ENCODE measurements at places on chromosomes 12 and 14.

GRCh38 chr12:105499205-105499604 lies 168.7 kb downstream of the C12orf75 start:
- DNase-seq = no peak

GRCh38 chr12:115324949-115325593 lies 641.1 kb upstream of the TBX3 start:
- no peak for DNase-seq

- DNase-seq = peak; percentile 51
Measured at GRCh38 chr14:78448164-78449094, 278.3 kb downstream of the NRXN3 start.

GRCh38 chr12:92504594-92504981 lies 198.2 kb upstream of the PLEKHG7 start:
- no peak for DNase-seq

GRCh38 chr12:5882511-5883190 lies 62.4 kb downstream of the ANO2 start:
- DNase-seq = no peak

DNA sequence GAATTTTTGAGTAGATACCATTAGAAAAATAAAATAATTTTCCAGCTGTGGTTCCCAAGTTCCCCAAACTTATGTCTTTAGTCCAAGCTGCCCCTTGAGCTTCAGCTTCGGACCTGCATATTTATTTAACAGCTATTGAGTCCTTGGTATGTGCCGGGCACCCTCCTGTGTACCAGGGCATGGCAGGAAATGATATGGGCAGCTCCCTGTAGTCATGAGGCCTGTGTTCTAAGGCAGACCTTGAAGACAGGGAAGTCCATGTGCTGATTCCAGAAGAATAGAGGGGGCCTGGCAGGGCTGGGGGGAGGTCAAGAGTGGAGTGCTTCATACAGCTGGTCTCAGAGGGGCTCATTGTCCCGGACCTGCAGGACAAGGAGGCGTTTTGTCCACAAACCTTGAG lies 29.2 kb downstream of the TRAF3 start:
- no peak for DNase-seq

DNA sequence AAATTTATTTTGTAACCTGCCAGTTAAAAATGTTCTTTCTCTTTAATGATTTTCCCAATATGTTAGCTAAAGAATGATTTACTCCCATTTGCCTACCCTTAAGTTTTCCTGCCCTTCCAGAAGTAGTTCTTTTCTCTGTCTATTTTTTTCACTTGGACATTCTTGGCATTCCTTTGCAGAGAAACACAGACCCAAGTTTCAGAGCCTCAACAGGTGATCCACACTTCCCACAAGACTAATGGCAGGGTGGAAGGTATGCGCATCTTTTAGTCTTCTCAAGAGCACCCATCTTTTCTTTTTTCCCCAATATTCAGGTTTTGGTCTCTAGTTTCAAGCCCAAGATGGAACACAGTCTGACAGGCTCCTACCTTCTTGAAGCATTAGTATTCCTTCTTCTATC lies 420.7 kb downstream of the ADAMTS20 start:
- DNase-seq = no peak

- peak; percentile 92 for DNase-seq
Measured at GRCh38 chr12:69161829-69162228, 77.5 kb upstream of the CPSF6 start.

- no peak for DNase-seq
Measured at GRCh38 chr14:80239631-80240030, 28.3 kb upstream of the DIO2 start.

DNA sequence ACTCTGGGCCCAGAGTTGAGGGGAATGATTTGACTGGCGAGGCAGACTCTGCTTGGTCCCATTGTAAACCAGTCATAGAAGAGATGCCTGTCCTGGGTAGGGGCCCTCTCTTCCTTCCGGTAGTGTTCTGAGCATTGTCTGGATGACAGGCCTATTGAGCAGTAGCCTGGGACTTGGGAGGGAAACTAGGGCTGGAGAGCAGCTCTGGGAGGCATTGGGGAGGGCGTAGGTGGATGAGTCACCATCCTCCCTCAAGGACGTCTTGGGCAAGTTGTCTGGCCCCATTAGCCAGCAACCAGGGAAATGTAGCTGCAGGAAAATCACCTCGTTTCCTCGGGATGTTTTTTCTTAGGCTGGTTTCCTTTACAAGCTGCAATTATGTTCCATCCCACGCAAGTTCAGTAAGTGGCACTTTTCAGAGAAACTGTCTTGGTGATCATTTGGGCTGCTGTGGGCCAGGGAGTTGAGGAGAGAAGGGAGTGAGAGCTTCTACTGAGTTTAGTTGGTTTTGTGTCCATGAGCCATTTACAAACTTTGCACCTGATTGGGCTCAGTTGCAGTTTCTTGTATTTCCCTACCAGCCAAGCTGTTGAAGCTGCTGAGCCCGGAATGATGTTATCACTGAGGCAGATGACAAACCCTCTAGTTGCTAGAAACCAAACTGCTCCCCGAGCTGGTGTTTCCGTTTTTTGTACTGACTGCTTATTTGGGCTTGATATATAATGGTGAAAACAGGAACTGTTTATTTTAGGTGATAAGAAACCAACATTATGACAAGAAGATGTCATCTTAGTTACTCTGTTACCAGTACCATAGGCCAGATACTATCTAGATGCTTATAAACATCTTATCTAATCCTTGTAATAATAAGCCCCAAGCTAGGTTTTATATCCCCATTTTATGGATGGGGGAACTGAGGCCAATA lies 147.6 kb downstream of the CHST11 start:
- DNase-seq = peak; percentile 87

DNA sequence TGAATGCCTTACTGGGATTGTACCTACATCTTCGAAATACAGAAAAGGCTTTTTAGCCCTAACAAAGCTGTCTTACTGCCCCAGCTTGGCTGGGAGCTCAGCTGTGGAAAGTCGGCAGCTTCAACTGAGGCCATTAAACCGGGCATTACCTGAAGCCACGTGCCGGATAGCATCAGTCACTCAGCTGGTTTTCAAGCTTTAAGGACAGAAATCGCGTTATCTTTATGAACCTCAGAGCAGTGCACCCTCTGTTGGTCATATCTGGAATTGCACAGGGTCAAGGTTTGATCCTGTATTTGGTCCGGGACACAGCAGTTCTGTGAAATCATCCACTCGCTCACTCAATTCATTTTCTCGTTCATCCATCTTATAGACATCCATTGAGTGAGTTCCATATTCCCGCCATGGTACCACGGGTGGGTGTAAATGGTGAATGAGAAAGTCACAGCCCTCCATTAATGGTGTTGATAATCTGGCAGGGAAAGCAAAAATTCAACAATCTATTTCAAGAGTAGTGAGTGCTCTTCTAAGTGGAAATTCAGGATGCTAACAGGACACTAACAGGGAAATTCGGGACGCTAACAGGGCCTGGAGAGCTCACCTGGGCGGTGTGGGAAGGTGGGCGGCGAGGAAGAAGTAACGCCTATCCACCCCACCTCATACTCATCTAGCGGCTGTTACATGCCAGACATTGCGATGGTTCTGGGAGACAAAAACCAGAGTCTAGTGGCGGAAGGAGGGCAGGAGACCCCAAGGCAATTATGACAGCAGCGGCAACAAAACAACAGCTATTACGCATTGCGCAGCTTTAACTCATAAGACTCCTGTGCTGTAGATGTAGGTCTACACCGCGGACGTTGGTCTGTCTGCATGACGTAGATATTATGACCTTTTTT lies 60.6 kb upstream of the TCL1A start:
- peak; percentile 51 for DNase-seq

DNA sequence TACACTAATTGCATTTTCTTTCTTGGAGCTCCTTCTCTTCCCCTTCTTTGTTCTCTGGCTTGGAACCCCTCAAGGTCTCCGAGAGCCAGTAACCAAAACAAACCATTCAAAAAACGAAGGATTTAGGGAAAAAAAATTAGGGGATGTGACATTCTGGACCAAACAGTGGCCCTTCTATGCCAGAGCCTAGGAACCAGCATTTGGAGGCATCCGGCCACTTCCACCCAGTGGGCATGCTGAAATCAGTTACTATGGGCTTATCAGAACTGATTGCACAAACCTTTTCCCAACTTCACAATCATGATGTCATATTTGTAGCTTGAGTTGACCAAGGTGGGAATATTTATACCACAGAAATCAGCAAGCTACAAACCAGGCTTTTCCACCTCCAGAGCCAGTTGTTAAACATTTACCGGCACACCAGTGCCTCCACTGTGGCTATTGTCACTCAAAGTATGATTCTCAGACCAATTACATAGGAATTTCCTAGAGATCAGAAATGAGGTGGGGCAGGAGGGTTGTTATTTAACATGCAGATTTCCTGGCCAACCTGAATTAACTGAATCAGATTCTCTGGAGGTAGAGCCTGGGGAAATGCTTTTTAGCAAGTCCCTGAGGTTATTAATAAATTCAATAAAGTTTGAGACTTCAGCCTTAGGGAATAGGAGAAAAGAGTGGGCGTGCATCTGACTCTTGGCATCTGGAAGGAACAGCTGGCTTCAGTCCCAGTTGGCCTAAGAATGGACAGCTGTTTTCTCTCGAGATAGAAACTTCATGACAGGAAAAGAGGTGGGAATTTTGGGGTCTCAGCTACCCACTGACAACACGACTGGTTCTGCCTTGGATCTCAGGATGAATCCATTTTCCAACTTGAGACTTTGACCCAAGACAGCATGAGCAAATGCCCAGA lies 273.9 kb downstream of the ZFP36L1 start:
- DNase-seq = no peak

DNA sequence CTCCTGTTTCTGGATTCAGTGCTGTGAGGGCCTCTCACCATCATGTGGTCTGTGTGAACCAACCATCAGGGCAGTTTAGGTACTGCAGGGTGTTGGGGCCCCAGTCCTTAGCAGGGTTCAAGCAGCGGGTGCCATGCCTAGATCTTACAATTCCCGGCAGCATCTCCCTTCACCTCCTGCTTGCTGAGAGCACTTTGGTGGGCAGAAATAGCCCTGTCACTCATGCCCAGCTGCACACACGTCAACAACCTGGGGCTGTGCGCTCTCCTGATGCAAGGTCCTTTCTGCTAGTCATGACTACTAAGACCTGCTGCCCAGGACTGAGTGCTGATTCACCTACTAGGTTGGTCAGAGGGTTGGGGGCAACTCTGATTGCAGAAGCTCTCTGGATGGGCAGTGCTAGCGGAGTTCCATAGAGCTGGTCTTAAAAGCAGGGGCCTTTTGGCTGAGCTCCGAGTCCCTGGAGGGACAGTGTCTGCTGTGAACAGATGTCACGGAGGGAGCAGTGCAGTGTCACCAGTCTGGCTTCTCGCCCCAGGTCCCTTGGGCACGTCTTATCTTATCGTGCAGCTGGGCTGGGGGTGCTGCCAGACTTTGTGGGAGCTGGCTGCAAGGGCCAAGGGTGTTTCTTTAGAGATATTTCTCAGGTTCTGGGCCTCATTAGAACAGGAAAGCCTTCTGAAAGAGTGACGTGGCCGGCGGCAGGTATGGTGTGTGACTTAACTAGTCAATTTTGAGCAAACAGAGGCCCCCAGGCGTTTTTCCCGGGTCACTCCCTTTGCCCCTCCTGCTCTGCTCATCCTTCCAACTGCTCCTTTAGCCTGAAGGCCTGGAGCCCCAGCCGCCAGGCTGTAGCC lies 71.8 kb downstream of the NINJ2 start:
- no peak for DNase-seq

DNA sequence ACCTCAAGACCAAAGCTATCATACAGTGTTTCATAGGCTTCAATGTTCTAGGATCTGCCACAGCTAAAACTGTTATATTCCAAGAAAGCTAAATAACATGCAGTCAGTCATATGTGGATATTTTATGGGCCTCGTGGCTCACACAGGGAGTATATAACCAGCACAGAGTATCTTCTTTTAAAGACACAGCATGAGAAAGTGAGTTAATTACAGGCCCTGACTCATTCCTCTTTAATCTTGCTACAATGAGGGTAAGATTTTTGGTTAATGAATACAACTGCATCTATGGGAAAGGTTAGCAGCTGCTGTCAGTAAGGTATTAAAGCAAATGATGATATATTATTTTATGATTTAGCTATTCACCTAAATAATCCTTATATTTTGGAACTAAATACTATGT lies 111.0 kb downstream of the TRAFD1 start:
- DNase-seq = no peak

GRCh38 chr12:119772431-119772830 lies 104.5 kb downstream of the PRKAB1 start:
- DNase-seq = no peak

GRCh38 chr12:16675438-16675837 lies 69.5 kb upstream of the LMO3 start:
- DNase-seq = no peak

DNA sequence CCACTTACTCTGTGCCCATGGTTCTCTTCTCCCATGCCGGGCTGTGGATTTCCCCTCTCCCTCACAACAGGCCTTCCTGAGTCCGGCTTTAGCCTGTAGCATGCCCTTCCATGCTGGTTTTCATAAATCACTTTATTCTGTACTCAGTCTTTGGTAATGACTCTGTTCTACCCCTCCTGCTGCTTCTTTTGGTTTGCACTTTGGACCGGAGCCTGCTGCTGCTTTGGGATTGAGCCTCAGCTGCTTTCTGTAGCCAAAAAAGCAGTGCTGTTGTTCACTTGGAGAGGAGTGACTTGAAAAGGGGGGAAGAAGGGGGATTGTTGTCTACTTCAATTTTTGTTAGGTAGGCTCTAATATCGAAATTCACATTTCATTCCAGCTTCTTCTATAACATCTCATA lies 8.5 kb upstream of the SLC6A13 start:
- no peak for DNase-seq

DNA sequence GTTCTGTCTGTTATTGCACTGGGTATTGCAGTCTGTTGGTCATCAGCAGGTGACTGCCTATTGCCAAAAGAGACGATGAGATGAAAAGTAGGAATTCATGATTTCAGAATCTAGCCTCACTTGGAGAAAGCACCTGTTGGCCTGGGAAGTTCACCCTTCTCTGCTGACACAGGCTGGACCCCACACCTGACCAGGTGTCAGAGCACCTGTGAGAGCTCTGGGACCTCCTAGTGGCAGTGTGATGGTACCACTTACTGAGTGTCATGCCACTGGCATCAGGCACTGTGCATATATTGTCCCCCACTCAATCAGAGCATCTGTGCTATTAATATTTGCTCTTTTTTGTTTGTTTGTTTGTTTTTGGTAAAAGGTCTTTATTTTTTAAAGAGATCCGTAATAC lies 68.0 kb downstream of the RASSF3 start:
- no peak for DNase-seq

DNA sequence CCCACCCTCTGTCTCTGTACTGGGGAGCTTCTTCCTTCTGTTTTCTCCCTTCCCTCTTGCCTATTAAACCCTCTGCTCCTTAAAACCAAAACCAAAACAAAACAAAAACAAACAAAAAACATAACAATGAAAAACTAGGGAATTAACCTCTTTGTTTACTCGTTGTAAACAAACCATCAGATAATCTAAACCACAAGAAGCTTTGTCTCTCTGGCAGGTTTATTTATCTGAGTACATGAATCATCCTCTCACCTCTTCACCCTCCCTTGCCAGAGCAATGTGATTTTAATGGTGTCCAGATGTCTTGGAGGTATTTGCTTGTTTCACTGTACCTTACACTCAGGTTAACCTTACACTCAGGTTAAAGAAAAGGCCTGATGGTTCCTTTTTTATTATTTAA lies 66.1 kb downstream of the DYRK2 start:
- DNase-seq = no peak
